ENCODE measurements at places on chromosomes 12 and 14. TPM values are rescaled to one million over a fixed set of nuclear protein-coding genes. Genes with fewer than 3 reads are reported as not detected.

Gene ETFBKMT
- 3.5 TPM for total RNA-seq

Gene CDK4
- 285 TPM for total RNA-seq

Gene AJUBA
- total RNA-seq = 17.0 TPM

Gene TAS2R20
- 2.8 TPM for total RNA-seq

Gene CEBPE
- total RNA-seq = not detected

Gene CIPC
- total RNA-seq = 13.6 TPM

Gene MIP
- not detected for total RNA-seq

Gene NPAS3
- 0.17 TPM for total RNA-seq

Gene SCNN1A
- not detected for total RNA-seq

Gene ISM2
- total RNA-seq = not detected

Gene SSTR1
- total RNA-seq = 1.2 TPM

Gene BBOF1
- 6.0 TPM for total RNA-seq

Gene TNFAIP2
- 190 TPM for total RNA-seq

Gene EIF2S3B
- total RNA-seq = 0.87 TPM

Gene EXOC3L4
- 0.44 TPM for total RNA-seq

Gene NGB
- total RNA-seq = not detected

Gene PPP1R36
- total RNA-seq = not detected

Gene GPD1
- total RNA-seq = not detected

Gene SDR9C7
- total RNA-seq = 0.15 TPM

Gene CCDC175
- not detected for total RNA-seq

Gene TAOK3
- total RNA-seq = 36.1 TPM

Gene PCED1B
- not detected for total RNA-seq

Gene CNTN1
- 3.0 TPM for total RNA-seq

Gene LRRC43
- total RNA-seq = 3.3 TPM

Gene CCDC196
- total RNA-seq = not detected

Gene OAS2
- 2.9 TPM for total RNA-seq

Gene SERPINA5
- not detected for total RNA-seq
